CD4-positive, alpha-beta T cell treated with Interleukin-17A for 4 hours (primary cell): ENCODE measurements at places on chromosomes 7 and 10.

DNA sequence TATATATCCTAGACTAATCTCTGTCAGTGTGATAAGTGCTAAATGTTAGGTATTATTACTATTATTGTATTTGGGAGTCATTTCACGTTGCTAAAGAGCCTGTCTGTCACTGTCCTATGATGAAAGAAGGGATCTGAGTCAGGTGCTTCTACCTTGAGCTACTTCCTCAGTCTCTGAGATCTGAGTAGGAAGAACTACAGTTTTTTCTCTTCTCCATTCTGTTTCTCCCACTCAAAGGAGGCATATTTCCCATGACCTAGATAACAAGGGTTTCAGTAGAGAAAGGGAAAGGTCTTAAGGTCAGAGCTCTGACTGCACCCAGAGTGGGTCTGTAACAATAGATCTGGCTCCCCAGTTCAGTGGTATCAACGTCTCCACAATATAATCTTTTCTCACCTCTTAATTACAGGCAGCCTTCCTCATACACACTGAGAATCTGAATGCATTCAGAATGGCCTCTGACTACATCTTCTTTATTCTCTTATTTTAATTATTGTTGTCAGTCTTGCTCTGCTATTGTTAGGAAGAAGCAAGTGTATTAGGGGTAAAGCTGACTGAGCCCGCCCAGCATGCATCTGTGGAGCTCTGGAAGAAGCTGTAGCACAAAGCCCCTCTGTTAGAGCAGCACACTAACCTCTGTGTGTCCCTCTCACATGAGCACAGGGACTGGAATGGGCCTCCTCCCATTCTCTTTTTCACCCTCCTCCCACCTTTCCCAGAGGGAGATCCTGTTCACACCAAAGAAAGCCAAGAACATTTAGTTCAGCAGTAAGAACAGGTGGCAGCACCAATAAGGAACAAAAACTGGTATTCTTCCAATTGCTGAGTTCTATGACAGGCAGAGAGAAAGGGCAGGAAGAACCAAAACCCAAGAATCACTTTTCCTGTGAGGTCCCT, 38.1 kb downstream of the USP54 start:
- DNase-seq, result no peak

GRCh38 chr10:100148353-100149211, 37.2 kb downstream of the ERLIN1 start:
- DNase-seq, result no peak

DNA sequence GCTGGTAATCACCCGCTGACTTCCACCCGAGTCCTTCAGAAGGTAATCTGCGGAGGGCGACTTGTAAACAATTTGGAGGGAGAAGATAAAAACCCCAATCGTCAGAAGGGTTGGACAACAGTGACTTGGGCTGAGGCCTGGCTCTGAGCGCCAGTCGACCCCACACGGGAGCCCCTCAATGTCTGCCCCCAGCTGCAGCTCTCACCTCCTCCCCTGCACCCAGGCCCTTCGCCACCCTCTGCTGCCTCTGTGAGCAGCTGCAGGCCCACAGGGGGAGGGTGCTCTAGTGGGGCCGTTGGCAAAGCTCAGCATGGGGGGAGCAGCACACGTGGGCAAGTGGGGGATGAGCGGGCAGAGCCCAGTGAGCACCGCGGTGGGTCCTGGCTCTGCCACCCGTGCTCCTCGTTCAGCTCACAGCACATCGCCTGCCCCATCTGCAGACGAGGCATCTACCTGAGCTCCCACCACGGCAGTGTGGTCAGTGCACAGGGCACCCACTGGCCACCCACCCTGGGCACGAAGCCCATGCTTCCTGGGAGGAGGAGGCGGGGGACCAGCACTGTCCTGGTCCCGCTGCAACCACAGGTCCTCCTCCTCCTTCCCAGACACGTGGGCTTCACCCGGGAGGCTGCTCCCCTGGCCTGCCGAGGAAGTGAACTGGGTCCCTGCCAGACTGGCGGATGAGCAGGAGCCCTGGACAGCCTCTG, 280.5 kb downstream of the ELFN1 start:
- DNase-seq, result no peak

GRCh38 chr7:139748941-139749340, 28.9 kb downstream of the HIPK2 start:
- no peak for DNase-seq

DNA sequence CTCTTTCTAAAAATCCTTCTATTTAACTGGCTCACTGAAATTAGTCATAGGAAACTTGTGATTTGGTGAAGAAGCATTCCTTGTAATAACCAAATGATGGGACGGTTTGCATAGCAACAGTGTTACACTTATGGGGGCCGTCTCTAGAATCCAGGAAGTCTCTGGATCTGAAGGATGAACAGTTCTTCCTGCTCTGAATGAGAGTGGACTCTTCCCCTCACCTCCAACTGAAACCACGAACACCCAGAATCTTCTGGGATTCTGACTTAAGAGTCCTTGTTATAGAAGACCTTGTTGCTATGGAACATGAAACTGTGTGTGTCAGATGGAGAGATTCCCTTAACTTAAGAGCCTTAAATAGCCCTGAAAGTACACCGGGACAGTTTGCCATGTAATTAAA, 23.2 kb downstream of the NOLC1 start:
- DNase-seq, result no peak

DNA sequence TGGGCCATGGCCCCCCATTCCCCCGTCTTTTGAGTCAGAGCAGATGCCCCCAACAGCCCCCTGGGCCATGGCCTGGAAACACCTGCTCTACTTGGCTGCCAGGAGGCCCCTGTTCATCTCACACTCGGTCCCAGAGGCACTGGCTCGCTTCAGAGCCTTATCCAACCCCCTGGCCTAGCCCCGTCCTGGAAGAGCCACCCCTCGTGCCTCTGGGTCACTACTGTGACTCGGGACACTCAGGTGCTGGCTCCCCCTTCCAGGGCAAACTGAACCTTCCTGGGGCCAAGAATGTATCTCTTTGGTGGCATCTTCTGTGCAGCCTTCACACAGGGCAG, 7.0 kb downstream of the POLR2J start:
- no peak for DNase-seq

GRCh38 chr7:151432658-151433521, 7.1 kb downstream of the CRYGN start:
- peak; percentile 57 for DNase-seq

- DNase-seq, result no peak
Observed at GRCh38 chr10:74674927-74675326, 151.5 kb upstream of the KAT6B start.

DNA sequence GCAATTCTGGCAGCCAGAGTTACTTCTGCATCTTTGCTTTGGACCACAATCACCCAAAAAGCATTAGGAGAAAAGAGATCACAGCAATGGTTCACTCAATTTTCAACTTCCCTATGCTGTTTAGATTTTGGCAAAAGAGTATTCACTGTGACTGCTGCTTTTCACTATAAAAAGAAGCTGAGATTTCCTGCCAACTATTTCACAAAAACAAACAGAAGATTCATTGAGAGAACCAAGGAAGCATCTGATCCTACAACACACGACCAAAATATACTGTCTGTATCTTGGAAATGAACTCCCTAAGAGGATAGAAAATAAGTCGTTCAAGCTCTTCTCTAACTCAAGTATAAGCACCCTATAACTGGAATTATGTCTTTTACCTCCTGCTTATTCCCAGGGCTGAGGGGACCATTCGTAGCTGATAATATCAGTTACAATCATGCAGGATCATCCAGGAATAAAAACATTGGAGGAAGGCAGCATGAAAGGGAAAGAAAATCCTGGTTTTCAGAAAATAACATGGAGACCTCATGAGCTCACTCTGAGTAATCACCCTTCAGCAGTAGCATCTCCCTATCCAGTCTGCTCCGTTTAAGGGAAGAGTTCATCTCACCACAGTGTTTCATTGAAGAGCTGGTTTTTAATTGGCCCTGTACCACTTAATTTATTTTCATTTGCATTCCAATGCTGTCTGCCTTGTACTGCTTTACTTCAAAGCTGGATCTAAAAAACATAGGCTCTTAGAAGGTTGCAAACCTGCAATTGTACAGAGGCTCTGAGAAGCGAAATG, 256.2 kb downstream of the PAXIP1 start:
- DNase-seq, result no peak

DNA sequence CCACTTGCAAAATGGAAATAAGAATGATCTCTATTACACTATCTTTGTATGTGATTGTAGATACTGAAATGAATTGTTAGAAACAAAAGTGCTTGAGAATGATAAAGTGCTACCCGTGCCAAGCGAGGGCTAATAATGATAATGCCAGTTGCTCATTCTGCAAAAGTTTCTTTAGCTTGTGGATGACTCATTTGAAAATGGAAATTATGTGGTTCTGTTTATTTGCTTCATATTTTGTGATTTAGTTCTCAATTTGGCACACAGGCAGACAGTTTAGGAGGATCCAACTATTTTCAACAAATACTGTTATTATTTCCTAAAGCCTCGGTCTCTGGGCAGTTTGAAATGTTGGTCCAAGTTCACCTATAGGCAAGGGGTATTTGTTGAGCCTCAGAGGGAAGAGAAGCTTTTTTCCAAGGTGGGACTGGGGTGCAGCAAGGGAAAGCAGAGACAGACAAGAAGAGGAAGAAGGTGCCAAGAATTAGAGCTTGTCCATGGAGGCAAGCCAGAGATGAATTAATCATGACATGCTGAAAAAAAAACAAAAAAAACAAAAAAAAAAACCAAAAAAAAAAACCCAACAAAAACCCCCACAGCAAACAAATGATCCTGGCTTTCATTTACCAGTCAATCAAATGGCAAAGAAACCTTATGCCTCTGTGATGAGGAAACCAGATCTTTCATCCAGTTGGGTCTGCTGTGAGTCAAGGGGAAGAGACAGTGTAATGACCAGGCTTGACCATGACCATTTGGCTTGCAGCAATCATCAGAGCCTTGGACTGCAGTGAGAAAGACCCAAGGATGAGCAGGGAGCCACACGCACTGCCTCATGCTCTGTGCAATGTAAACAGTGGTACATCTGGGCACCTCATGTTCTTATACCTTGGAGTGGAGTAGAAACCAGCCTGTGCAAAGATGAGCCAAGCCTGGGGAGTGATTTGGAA, 285.0 kb upstream of the HABP2 start:
- DNase-seq, result no peak

- DNase-seq, result no peak
Observed at GRCh38 chr10:29132551-29133111, 156.2 kb upstream of the LYZL1 start.

- no peak for DNase-seq
Observed at GRCh38 chr10:129854796-129855705, 109.0 kb downstream of the EBF3 start.

- DNase-seq, result no peak
Observed at GRCh38 chr7:129205987-129206785, 17.8 kb downstream of the SMO start.

GRCh38 chr7:129989466-129989865, 36.7 kb upstream of the UBE2H start:
- DNase-seq, result peak; percentile 63

DNA sequence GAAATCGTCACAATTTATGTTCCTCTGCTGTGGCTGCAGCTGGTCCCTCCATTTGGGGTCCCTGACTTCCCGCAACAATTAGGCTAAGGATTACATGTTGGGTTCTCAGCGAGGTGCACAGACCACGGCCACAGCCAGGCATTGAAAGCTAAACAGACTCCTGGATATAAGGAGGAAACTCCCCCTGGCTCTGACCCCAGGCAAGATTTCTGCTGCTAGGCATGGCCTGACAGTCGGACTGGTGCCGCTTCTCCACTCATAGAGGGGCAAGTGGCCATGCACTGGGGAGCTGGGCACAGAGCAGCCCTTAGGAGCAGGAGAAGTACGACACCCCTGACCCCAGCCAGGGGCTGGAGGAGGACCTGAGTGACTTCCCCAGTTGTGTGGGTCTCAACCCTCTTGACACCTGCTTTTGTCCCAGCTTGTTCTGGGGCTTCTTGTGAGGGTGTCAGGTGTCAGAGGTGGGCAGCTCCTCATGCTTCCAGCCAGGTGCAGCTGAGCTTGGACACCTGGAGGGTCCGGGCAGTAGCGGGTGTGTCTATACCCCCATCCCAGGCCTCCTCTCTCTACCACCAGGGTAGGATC, 38.3 kb downstream of the TSPAN15 start:
- DNase-seq, result no peak

- DNase-seq, result no peak
Observed at GRCh38 chr7:137634356-137634755, 212.4 kb downstream of the DGKI start.

DNA sequence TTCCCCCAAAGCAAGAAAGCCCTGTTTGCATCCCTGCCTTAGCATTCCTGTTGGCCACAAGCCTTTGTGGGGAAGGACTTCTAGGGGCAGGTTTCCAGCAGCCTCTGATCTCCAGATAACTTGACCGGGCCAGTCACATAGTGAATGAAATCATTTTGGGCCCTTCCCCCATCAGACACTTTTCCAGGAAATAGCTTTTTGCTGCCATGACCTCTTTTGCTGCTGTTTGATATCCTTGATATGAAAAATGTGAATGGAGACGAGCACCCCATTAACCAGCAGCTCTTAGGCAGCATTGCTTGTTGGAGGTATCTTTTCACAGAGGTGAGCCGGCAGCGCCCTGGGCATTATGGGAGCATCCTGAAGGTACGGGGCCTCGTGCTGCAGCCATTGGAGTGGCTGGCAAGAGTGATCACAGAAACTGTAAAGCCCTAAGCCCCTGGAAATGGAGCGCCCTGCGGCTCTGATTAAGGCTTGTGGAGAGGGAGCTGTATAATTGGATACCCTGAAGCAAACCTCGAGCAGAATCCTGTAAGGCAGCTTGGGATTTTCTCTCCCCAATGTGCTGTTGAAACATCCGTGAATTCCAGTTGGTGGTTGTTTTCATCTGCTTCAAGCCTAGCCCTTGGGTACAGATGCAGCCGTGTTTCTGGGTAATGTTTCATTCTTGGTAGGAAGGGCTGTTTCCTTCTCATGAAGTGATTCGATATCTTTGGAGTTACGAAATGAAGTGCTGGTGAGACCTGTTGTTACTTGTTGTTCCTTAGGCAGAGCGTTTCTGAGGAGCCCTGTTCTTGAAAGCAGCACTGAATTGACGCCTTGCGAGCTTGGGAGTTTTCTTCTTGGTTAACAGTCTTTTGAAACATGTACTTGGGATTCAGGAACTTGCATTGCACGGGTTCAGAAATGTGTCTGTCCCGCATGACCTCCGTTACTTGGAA, 179.0 kb downstream of the PTEN start:
- DNase-seq, result no peak

GRCh38 chr10:78348411-78349164, 314.9 kb downstream of the RPS24 start:
- no peak for DNase-seq

GRCh38 chr7:69597278-69598076, 798 bp upstream of the AUTS2 start:
- DNase-seq, result peak; percentile 4
